ENCODE measurements at places on chromosomes 13 and 19.

GRCh38 chr19:29323440-29324290, 110.7 kb upstream of the UQCRFS1 start:
- no peak for DNase-seq

DNA sequence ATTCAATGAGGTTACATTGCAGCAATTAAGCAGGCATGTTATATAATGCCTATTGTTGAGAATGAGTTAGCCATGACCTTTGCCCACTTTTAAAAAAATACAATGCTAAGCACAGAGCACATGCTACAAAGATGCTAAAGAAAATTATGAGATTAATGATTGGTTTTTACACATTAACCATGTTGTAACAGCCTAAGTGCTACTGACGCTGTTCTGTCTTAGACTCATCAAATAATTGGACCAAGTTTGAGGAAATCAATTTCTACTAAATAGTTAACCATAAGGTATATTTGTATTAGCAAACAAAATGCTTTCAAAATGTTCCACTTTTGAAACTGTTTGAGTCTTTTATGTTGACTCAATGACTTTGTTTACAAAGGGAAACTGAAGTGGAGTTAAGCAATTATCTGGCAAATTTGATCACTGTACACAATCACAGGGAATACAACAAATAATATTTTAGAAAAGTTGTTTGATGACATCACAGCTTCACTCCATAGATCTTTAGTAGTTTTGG, 14.3 kb downstream of the MIR17HG start:
- no peak for DNase-seq

GRCh38 chr19:46697204-46697960, 19.5 kb downstream of the PRKD2 start:
- peak; percentile 94 for DNase-seq

- DNase-seq: peak; percentile 91
Observed at GRCh38 chr19:12777217-12778016, 2.1 kb upstream of the HOOK2 start.

DNA sequence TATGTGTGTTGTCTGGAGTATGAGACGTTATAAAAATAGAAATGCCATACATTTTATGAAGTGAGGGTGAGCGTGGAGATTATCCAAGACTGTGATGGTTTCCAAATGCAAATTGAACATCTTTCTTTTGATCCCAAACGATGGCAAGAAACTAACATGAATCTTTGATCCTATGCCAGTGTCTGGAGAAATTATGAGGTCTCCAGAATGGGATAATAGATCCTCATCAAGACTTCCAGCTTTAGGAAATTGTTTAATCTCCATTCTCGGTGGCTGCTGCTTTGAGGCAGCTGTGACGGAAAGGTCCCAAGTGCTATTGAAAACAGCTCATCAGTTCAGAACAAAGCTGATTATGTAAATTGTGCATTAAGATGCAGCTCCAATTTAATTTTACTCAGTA, 30.8 kb downstream of the CBY2 start:
- DNase-seq: no peak

GRCh38 chr13:79190932-79191331, 215.1 kb downstream of the RBM26 start:
- no peak for DNase-seq

GRCh38 chr19:31294189-31294588, 55.0 kb downstream of the TSHZ3 start:
- DNase-seq: no peak

DNA sequence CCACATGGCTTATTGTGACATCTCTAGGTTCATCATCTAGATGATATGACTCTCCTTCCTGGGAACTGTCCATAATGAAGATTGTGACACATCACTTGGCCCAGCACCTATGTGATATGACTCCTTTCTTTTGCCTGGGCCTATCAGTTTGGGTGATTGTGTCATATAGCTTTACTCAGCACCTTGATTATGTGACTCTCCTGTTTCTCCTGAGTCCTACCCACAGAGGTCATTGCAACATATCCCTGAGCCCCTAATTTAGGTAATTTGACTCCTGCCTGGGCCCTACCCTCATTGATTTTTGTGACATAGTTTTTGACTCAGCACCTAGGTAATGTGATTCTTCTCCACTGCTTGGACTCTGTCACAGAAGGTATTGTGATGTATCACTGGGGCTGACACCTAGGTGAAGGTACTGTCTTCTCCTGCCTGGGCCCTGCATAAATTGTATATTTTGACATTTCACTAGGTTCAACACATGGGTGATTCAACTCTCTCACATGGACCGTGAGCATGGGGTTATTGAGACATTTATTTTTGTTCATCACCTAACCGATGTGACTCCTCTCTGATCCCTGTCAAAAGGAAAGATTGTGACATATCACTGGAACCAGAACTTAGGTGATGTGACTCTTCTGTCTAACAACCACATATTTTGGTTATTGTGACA, 26.2 kb upstream of the ZNF254 start:
- DNase-seq: no peak

GRCh38 chr19:19741184-19741583, 8.3 kb upstream of the ZNF14 start:
- no peak for DNase-seq

DNA sequence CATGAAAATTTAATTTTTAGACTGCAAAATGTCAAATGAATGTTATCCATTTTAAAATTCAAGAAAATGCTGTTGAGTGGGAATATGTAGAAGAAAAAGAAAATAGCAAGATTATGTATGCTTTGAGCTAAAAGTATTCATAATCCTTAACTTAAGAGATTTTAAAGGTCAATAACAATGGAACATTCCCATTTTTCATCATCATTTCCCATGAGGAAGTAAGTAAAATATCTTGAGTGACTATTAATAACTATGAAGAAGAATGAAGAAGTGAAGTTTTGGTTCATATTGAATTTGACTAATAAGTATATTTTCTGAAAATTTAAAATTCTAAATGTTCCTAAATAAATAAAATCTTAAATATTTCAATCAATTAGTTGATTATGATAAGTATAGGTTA, 273.4 kb downstream of the DACH1 start:
- no peak for DNase-seq

- no peak for DNase-seq
Observed at GRCh38 chr19:45464852-45465441, 2.8 kb upstream of the FOSB start.

GRCh38 chr13:45564133-45564776, 51.3 kb downstream of the ERICH6B start:
- peak; percentile 47 for DNase-seq

GRCh38 chr19:47885067-47885463, 1.1 kb downstream of the SULT2A1 start:
- no peak for DNase-seq

- no peak for DNase-seq
Observed at GRCh38 chr19:18198374-18198773, 5.4 kb downstream of the MPV17L2 start.

- DNase-seq: peak; percentile 73
Observed at GRCh38 chr19:29771708-29772414, 39.9 kb upstream of the CCNE1 start.

DNA sequence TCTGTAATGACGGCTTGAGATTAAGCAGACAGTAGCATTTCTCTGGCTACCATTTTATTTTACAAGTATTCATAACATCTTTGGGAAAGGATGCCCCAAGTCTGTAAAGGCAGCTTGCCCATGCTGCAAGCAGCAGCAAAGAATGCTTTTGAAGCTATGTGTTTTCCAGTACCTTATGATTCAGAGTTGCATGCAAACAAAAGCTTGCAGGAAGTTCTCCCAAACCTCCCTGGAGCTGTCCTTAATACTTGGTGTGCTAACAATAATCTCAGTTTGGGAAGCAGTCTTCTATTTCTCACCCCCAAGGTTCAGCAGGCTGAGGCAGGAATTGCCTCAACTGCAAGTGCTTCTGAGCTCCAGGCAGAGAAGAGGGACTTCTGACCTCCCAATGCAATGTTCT, 60.8 kb downstream of the CCNA1 start:
- DNase-seq: no peak

DNA sequence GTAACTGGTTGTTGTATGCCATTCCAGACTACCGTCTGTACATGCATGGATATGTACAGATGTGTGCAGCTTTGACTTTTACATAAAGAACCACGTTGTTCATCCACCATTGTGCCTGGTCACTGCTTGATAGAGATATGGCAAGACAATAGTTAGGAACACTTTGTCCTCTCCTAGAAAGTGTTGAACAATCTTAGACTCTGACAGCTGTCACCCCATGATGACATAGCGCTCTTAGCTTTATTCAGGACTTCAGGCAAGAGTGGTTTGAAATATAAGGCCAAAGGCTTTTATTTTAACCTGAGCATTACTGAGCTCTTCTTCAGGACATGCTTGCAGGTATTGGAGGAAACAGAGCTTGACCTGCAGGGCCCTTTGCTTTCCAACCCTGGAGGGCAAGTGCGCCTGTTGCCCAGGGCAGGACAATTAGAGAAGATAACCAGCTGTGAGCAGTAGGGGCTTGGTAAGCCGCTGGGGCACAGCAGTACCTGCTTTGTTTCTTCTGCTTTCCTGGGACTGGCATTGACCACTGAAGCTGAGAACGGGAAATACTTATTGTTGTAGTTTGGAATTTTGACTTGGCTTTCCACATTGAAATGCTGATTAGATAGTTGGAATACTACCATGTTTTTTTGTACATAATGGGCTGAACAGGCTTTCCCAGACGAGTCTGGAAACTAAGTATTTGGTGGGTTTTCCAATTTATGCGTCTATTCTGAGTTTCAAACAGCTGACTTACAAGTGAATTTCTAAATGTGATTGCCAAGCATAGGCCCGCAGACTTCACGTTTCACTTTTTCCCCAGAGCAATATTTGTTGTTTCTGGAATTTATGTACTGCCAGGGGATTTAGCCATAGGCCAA, 51.1 kb downstream of the GARRE1 start:
- DNase-seq: no peak

DNA sequence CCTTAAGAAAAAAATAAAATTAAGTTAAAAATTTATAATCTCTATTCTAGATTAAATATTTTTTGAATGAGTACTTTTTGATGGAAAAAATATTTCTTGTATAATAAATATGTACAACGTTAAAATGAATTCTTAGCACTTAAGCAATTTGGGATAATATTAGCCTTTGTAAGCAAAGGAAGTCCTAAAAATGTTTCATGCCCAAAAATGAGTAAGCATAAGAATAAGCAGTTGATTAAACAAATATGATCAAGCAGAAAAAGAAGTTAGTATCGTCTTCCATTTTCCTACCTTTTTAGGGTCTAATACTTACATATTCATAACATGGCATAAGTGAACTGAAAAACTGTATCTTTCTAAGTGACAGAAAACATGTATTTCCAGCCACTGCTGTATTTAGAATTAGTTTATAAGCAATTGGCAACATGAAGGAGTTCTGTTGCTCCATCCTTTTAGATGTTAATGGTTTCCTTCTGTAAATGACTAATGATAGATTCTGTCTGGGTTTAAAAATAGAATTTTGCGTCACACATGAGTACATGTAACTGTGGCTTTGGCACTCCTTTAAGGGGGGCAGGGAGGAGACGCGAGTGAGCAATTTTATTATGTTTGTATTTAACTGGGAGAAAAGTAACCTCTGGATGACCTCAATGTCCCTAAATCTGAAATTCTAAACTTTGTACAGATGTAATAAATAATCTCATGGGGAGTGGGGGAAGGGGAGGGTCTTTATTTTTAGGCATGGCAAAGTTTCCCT, 237.4 kb downstream of the RGCC start:
- peak; percentile 67 for DNase-seq

DNA sequence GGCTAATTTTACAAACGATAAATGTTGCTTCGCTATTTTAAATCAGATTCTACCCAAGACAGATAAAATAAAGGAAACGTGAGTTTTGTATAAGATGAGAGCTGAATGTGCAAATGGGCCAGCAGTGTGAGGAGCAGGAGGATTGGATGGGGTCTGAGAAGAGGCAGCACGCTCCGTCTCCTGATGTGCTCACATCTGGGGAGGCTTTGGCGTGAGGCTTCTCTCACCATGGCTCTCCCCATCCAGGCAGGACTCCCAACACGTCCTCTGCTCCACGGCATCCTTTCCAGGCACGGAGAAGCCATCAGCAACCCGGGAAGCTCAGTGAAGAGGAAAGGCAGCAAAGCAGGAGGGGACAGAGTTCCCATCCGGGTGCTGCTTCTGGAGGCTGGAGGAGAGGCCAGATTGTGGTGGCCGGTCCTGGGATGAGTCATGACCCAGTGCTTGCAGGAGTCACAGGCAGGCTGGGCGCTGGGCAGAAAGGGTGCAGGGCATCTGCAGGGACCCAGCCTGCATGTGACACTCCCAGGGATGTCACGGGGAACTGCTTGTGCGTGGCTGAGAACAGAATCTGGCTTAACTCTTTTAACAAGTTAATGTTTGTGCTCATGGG, 47.5 kb downstream of the ZNF536 start:
- DNase-seq: no peak

DNA sequence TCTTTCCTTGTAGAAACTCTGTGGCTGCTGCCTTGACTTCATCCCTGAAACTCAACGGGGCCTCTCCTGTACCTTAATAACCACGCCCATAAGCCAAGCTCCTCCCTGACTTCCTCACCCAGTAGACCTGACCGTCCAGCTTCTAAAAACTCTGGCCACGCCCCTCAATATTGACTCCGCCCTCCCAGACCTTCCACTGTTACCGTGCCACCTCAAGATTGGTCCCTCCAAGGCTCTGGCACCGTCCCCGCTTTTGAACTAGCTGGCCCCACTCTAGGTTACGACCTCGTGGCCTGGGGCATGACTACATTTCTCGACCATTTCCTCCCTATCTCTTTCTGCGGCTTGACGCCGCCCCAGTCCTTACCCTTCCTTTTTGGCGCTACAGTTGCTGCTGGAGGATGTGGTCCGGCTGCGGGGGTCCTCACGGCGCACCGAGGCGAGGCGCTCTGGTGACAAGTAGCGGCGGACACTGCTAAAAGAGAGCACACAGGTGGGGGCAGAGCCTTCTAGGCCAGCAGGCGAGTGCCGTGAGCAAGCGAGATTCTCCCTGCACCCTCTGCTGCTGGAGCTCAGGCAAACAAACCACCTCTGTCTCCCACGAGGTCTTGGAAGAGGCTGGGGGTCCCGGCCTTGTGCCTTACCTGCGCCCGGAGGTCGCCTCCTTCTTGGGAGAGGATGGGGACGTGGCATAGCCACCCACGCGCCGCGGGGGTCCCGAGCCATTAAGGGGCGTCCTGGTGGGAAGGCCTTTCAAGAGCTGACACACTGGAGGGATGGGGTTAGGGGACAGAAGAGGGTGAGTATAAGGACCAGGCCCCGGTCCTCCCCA, 2.3 kb upstream of the EML2 start:
- peak; percentile 80 for DNase-seq

DNA sequence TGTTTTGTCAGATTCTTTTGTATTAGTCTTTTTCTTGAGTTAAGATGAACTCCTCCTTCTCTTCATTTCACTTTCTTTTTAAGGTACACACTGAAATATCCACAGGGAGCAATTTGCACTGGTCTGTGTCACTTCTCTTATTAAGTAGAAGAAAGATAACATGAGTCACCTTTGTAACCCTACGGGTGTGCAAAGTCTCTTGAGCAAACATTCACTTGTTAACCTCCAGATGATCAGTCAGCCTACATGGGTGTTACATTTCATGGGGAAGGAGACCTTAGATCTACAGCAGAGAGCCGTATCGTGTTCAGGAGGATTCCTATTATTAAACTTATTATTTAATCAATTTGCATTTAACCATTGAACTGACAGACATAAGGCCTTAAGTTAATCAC, 5.1 kb downstream of the ZNF507 start:
- no peak for DNase-seq

- no peak for DNase-seq
Observed at GRCh38 chr13:44422755-44423643, 49.4 kb downstream of the SERP2 start.

- DNase-seq: no peak
Observed at GRCh38 chr13:31895691-31896090, 135.9 kb upstream of the FRY start.

GRCh38 chr13:88248393-88248792, 577.2 kb downstream of the SLITRK5 start:
- DNase-seq: no peak
